Omental fat pad (tissue), 4 donors: ENCODE measurements at places on chromosomes 2 and 18.

GRCh38 chr18:14748496-14748895 lies 524 bp downstream of the ANKRD30B start:
- no peak for DNase-seq

- DNase-seq = no peak
These were observed 471.8 kb upstream of the CWC22 start for GRCh38 chr2:180478883-180479282.

DNA sequence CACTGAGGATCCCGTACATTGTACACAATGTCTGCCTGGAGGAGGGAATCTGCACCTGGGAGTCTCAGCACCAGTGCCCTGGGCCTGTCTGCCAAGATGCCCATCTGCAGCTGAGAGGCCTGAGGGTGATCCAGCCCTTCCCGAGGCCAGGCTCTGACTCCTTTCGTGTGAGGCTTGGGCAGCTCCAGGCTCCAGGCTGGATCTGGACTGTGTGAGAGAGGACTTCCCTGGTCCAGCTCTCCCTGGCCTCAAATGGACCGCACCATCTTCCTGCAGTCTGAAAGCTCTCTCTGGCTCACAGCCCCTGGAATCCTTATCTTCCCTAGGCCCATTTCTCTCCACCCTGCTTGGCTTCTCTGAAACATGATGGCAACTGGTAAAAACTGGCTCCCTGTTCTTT lies 324.6 kb downstream of the DYSF start:
- DNase-seq = no peak

DNA sequence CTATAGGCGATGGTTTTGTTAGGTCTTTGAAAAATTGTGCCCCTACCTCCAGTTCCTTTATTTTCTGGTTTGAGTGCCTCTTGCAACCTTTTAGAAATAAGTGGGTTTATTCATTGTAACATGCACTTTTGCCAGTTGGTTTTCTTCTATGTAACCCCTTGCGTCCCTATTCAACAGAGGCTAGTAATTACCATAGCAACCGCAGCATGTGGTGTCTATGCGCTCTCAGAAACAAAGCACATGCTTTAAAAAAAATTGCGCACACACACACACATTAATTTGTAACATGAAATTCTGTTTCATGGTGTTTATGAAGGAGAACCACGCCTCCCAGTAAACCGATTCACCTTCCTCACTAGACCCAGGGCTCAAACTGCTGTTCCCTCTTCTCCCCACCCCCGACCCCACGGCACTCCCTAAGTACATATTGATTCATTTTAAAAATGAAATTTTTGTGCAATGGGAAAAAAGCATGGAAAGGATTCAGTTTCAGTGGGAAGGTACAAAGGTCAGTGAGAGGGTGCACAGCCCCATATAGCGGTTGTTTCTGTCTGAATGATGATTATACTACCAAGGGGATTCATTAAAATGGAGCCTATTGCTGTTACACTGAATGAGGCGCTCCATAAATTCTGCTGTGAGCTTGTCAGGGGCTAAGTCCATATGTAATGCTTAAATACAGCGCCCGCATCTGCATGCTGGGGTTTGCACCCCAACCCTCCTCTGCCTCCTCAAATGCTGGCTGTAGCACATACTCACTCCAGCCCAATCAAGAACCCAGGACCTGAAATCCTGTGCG lies 206.9 kb downstream of the ICOS start:
- no peak for DNase-seq

- DNase-seq = no peak
These were observed 18.5 kb downstream of the KCNJ13 start for GRCh38 chr2:232757905-232758304.

- no peak for DNase-seq
These were observed 27.5 kb downstream of the MALT1 start for GRCh38 chr18:58698701-58699193.

DNA sequence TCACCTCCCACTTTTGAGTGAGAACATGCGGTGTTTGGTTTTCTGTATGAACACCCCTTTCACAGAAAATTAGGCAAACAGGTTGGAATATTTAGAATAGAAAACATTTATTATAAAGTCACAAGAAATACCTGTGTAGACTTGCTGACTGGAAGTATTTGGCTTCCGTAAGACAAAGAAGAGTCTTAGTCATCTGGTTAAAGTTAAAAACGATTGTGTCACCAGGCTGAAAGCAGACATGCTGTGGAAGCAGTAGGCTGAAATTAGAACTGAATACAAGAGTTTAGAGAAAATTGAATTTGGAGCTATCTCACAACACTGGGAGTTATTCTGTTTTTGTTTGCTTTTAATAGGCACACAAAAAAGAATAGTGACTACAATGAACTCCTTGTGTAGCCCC lies 16.2 kb upstream of the CLASP1 start:
- DNase-seq = no peak

- no peak for DNase-seq
These were observed 919.3 kb upstream of the CDH2 start for GRCh38 chr18:29096079-29096770.

GRCh38 chr18:37483984-37484819 lies 81.4 kb downstream of the CELF4 start:
- DNase-seq = no peak

DNA sequence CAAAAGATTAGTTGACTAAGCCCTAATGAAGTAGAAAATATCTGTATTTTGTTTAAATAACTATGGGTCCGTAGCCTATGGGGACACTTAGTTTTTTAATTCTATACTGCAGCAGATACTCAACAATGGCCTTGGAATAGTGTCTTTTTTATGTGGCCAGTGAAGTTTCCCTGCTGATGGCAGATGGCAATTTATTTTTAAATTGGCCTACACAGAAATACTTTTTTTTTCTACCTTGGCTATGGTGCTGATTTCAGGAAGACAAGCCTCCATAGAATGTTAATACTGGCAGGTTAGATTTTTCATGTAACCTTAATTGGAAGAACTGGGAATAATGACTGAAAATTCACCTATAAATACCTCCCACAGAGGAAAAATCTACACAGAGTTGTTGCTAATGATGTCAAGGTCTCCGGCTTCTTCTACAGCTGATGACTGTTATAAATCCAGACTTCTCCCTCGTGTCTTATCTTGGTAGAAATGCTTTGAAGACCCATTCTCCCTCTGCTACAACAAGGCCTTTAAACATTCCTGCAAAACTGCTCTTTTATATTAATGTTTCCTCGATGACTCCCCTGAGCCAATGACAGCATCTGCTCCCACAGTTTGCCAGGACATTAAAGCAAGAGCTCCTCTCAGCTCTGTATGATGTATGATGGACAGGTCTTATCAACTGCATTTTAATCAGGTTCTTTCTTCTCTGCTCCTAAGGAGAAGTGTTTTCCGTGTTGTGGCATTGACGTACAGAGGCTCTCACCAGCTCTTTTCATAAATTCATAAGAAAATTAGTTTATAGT lies 29.1 kb upstream of the FAM98A start:
- no peak for DNase-seq

DNA sequence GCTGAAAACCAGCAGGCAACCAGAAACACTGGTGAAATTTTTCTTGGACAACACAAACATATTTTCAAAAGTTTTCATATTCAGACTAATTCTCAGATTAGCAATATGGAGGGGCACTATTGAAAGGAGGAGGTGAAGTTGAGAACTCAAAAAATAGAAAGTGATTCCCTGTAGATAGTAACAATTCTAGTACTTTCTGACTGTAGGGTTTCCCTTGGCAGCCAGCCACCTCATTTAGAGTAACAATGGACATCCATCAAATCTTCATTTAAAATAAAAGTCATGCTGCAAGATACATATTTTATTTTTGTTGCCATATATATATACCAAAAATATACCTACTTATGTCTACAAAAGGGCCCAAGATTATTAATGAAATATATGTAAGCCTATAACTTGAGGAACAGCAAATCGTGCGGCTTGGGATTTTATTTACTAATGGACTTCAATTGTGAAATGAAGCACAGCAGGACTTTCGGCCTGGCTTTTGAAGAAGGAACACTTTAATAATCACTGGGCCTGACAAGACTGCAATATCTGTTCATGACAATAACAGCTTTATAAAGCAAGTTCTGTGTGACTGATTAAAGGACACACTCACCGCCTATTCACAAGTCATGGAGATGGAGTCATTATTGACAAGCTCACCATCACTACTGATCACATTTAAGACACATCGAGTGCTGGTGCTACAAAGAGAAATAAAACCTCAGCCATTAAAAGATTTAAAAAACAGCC lies 6.8 kb upstream of the NR4A2 start:
- no peak for DNase-seq

- DNase-seq = no peak
These were observed 129.2 kb upstream of the MEIS1 start for GRCh38 chr2:66305718-66306117.

DNA sequence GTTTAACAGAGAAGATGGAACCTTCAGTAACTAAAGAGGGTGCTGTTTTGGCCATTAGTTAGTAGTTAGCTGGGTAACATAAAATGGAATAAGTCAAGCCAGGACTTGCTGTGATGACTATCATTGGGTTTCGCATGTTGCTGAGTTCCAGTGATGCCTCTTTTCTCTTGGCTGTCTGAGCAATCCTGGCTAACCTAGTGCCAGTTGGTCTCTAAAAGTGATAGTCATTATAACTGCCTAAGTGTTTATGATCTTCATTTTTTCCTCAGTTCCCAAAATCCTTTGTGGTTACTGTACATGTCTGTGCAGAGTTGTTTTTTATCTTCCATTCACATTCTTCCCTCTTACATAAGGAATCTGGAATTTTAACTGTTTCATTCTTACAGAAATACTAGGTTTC lies 33.4 kb downstream of the WDR43 start:
- DNase-seq = no peak

GRCh38 chr2:229821316-229821715 lies 100.5 kb downstream of the TRIP12 start:
- DNase-seq = no peak

- DNase-seq = no peak
These were observed 377.2 kb downstream of the LRATD1 start for GRCh38 chr2:15009681-15010080.

DNA sequence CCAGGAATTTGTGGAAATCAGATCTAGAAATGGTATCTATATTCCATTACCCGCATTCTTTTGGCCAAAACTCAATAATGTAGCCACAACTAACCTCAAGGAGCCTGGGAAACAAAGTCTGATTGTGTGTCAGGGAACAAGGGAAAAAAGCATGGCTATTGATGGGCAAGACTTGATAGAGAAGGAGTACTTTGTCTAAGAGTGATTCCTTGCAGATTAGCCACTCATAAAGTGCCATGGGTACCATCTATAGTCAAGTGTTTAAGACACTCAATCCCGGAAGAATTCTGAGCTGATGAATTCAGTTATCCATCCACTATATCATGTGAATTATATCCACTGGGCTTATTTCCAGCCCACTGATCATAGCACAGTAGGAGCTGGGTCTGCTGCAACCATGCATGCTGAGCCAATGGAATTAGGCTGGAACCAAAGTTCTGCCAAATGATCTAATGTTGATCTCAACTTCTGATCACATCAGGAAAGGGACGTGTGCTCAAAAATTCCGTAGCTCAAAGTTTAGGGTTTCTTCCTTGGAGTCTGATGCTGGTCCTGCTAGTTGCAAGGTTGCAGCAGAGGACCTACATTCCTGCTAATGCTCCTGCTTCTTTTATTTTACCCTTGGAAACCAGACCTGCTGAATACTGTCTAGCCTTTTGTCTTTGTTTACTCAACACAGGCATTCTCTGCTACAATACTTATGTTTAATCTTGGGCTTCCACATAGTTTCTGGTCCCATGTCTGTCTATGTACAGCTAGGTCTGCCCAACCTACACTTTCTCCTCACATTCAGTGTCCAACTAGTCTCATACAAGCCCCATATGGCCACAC lies 629.7 kb downstream of the IRS1 start:
- no peak for DNase-seq

DNA sequence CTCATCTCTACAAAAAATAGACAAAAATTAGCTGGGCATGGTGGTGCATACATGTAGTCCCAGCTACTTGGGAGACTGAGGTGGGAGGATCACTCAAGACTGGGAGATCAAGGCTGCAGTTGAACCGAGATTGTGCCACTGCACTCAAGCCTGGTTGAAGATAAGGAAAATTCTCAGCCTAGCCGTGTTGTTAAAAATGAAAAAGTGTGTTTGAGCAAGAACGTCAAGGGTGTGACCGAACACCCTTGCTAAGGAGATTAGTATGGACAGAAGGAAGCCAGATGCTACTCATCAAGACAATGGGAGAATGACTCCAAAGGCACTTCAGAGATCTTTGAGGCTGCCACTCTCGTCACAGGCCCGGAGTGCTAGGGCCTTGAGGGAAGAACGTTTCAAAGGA lies 70.0 kb upstream of the NDUFV2 start:
- no peak for DNase-seq

DNA sequence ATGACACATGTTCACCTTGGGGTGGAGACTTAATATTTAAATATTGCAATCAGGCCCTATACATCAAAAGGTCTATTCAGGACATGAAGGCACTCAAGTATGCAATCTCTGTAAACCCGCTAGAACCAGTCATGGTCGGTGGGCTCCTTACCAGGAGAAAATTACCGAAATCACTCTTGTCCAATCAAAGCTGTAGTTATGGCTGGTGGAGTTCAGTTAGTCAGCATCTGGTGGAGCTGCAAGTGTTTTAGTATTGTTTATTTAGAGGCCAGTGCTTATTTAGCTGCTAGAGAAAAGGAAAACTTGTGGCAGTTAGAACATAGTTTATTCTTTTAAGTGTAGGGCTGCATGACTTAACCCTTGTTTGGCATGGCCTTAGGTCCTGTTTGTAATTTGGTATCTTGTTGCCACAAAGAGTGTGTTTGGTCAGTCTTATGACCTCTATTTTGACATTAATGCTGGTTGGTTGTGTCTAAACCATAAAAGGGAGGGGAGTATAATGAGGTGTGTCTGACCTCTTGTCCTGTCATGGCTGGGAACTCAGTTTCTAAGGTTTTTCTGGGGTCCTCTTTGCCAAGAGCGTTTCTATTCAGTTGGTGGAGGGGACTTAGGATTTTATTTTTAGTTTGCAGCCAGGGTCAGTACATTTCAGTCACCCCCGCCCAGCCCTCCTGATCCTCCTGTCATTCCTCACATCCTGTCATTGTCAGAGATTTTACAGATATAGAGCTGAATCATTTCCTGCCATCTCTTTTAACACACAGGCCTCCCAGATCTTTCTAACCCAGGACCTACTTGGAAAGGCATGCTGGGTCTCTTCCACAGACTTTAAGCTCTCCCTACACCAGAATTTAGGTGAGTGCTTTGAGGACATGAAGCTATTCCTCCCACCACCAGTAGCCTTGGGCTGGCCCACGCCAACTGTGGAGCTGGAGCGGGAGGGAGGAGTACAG lies 108.1 kb downstream of the XRCC5 start:
- DNase-seq = no peak

- DNase-seq = no peak
These were observed 2.1 kb downstream of the NABP1 start for GRCh38 chr2:191679818-191680600.

GRCh38 chr2:43715300-43716098 lies 39.3 kb upstream of the C1GALT1C1L start:
- DNase-seq = no peak
